ENCODE measurements at places on chromosomes 16 and 17.
A peak's percentile ranks its signal among the peaks of the same experiment; 100 is the strongest.

DNA sequence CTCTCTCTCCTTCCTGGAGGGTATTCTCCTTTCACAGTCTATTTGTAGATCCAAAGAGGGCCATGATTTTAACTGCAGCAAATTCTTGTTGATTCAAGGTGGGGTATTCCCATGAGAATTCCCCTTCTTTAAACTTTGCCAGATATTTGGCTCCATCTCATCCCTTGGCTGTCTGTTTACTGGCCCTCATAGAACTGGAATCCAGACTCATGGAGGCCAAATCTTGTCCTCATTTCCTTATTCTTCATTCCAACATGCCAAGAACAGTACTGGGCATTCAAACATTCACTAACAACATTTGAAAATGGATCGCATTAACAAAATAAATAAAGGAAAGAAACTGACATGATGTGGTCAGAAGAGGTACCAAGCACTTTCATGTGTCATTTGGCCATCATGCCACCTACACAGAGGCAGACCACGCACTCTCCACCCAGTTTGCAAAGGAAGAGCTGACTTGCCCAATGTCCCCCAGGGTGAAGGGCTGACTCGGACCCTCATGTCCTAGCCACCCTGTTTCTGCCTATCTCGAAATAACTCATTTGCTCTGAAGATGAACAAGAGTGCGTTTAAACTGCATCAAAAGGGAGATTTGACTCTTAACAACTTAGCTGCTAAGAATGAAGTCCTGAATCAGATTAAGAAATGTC, 23.1 kb upstream of the SLC35B1 start:
- DNase-seq, result no peak

DNA sequence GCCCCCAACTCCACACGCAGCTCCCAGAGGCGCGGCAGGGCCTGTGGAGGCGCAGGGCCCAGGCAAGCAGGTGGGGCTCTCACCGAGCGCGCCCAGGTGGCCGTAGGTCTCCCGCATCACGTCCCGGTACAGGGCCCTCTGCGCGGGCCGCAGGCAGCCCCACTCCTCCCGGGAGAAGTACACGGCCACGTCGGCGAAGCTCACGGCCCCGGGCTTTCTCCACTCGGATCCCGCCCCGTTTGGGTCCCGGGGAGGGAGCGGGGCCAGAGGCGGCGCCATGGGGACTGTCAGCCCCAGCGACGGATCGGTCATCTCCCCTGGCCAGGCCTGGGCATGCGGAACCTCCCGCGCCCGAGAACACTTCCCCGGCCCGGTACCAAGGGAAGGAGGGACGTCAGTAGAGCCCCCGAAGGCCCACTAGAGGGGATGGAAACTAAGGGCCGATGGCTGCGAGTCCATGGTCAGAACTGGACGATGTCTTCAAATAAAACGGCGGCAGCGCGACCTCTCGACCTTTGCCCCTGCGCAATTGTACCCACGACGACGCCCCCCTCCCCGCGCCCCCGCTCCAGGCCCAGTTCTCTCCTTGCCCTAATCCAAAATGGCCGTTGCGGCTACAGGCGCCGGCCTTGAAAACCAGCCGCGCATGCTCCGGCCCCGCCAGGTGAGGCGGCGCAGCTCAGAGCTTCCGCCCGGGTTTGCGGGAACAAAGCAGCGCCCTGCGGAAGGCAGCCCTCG, at the start of gene ZNF747:
Gene ZNF747 (minus strand): TSS at position 491 of the 738 bp plus-strand sequence. CDS start 179 bp downstream, at position 312.
- peak; percentile 41 for DNase-seq

DNA sequence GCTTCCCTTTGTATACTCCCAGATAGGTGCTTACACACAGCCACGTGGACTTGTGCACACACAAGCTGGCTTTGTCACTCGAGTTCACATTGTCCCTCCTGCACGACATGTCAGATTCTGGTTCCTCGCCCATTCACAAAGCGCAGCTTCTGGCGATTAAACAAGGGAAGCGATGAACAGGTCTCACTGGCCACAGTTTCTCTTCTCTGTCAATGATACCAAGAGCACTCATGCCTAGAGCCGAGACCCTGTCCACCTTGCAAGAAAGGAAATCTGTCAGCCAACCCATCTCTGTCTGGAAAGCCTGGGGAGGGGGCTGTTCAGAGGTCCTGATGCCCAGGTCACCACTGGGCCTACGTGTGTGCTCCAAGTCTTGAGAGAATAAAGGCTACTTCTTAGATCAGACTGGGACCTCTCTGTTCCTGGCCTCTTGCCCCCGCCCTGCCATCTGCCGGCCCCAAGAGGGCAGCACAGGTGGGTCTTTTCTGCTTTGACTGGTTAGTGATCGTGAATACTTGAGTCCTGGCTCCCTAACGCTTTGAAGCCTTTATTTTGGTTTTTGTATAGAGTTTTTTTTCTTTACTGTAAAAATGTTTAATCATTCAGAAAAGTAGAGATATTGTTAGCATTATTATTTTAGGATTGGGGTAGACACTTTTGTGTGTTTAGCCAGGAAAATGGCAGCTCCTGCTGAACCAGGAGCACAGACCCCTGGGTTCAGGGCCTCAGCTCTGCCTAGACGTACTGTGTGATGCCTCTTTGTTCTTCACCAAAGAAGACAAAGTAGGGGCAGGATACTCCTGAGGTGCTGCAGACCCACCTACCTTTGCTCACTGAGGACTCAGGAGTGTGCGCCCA, 104.7 kb downstream of the MRM1 start:
- DNase-seq, result no peak

- no peak for DNase-seq
Observed at GRCh38 chr17:75508931-75509361, 6.4 kb downstream of the CASKIN2 start.

DNA sequence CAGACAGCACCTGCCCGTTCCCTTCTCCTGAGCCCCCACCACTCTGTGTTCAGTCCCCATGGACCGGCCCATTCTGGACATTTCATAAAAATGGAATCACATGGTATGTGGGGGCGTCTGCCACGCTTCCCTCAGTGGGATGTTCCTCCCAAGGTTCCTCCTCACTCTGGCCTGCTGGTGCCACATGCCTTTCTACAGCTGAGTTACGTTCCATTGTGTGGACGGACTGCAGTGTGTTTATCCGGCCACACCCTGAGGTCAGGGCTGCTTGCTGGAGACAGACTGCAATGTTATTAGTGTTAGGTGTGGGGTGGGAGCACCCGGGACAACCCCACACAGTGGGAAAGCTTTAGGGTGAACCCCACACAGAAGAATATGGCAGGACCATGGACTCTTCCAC, 5.9 kb upstream of the AATK start:
- no peak for DNase-seq

- no peak for DNase-seq
Observed at GRCh38 chr17:22600644-22601298, 908.4 kb downstream of the KCNJ18 start.

DNA sequence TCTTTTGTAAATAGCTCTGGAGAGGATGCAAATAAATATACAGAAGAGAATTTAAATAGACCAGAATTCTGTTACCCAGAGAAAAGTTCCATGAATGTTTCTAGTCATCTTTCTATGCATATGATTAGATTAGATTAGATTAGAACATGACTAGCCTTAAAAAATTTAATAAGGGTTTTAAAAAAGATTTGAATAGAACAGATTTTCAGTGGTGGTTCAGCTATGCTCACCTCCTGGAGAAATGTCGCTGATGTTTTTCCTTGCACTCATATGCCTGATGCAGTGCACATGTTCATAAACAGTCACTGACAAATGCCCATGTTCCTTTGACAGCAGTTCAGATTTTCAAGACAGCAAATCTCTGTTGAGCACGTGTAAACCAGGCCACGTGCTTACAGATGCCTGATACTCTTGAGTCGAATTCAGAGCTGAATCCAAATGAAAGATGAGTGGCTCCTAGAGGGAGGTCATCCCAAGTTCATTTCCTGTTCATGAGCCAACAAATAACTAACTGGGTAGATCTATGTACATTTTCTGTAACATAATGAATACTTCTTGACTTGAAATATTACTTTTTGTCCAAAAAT, 19.9 kb upstream of the RAB11FIP4 start:
- DNase-seq, result peak; percentile 15

DNA sequence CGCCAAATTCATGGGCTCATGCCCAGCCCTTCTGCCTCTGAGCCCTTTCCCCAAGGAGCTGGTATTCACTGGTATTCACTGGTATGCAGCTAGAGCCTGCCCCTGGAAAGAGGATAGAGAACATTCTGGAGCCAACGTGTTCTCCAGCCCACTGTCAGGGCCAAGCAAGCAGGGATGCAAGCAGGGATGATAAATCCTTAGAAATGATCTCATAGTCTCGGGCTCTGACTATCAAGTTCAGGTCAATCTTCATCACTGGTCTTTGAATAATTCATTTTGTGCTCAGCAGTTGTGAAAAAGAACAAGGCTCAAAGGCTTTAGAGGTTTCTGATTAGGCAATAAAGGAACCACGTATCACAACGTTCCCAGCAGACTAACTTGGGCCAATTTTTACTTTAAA, 57.3 kb downstream of the CACNG5 start:
- DNase-seq, result no peak

Measured in astrocyte of the cerebellum (primary cell).